ENCODE measurements at places on chromosomes 6 and 20. TPM values are rescaled to one million over a fixed set of nuclear protein-coding genes. Genes with fewer than 3 reads are reported as not detected.

PHACTR3 gene
- total RNA-seq: 22.4 TPM

DNA sequence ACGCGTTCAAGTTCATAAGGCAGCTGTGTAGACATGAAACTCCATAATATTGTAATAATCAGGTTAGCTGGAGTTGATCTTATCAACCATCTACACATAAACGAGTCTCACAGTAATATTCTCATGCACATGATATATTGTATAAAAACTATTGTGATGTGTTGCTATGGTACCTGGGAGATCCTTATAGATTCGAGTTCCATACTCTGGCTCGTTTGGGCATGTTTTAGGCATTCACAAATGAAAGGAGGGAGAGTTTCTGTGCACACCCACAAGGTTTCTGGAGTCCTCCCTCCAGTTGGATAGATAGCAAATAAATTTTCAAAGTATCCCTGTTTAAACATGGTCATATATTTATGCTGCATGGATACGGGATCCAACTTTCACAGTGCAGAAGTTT is 567.5 kb upstream of the SLC35B3 start:
- no peak for DNase-seq

- DNase-seq: no peak
These were observed 45.1 kb downstream of the GABRR2 start for GRCh38 chr6:89269981-89270380.

DNA sequence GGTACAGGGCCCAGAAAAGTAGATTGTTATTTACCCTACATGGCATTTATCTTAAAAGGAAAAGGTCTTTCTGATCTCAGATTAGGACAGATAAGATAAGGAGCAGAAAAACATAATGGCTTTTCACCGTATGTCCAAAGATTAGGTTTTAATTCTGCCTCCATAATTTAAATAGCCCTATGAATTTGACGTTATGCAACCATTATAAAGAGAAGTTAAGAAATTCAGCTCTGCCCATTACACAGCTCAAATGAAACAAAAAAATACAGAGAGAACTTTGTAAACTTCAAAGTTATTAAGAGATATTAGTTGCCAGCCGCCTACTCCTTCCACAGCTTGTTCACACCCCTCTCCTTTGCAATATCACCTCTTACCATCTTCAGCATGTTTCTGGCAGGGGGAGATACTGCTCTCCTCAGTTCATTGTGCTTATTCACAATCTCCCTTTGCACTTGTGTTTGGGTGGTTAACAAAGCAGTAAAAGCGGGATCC is 8.1 kb downstream of the CRISP3 start:
- DNase-seq: no peak

DNA sequence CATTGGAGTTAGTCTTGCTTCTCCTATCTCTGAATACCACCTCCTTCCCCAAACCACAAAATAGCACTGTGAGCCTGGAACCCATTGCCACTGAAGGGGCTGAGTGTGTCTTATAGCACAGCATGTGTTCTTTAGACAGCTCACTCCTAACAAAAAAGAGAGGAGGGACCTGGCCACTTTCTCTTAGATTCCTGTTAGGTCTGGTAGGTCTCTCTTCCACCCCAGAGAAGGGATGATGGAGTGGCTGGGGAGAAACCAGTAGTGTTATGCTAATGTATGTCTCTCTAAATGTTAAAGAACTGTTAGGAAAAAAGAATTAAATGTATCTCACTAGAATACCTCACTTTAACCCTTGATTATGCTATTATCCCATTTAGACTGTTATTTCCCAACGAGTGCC is 340.3 kb downstream of the EPHA7 start:
- no peak for DNase-seq

- DNase-seq: no peak
These were observed 108.7 kb upstream of the MAP3K4 start for GRCh38 chr6:160882791-160883279.

All from neural crest cell (in vitro differentiated cells).